ENCODE measurements at places on chromosomes 4 and X.

GRCh38 chrX:68492583-68492982, 6.3 kb upstream of the YIPF6 start:
- DNase-seq = no peak

- DNase-seq = no peak
Measured at GRCh38 chr4:118872181-118872580, 16.5 kb upstream of the SYNPO2 start.

DNA sequence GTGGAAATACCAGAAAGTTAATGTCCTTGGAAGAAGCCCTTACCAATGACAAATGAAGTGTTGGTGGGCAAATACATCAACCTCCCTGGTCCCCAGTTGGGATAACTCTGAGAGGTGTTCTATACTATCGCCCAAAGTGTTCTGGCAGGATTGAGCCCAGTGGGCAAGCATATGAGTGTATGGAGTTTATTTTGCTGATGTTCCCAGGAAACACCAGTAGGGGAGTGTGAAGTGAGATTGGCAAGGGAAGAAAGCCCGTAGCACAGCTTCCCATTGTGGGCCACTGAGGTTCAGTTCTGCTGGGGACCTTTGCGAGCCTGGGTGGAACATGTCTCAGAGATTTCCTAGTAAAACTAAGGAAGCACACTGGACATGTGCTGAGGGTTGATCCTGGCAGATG, 65.1 kb downstream of the ARHGAP6 start:
- DNase-seq = no peak

- no peak for DNase-seq
Measured at GRCh38 chrX:31590581-31591114, 518.8 kb upstream of the FTHL17 start.

DNA sequence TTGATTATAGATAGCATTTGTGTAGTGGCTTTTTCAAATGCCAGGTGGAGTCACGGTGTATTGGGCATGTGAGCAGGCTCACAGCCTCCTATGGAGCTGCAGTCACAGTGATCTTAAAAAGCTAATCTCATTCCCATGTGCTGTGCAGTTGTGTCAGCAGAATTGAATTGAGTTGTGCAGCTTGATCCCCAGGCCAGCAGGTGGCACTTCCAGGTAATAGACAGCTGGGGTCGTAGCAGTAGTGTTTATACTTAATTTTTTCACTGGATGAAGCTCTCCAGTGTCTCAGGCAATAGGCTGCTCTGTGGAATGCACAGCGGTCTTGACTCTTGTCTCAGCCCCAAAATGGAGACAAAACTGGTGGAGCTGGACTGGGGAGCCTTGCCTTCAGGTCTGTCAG, 1028.1 kb downstream of the SH3BGRL start:
- DNase-seq = no peak

DNA sequence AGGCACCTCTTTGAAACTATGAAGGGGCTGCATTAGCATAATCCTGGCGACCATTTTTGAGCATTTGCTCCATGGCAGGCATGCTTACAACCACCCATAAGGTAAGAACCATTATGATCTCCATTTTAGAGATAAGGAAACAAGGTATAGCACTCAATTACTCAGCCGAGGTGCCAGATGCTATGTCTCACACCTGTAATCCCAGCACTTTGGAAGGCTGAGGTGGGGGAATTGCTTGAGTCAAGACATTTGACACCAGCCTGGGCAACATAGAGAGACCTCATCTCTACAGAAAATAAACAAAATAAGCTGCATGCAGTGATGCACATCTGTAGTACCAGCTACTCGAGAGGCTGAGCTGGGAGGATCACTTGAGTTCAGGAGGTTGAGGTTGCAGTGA, 43.6 kb downstream of the TIGD4 start:
- no peak for DNase-seq

DNA sequence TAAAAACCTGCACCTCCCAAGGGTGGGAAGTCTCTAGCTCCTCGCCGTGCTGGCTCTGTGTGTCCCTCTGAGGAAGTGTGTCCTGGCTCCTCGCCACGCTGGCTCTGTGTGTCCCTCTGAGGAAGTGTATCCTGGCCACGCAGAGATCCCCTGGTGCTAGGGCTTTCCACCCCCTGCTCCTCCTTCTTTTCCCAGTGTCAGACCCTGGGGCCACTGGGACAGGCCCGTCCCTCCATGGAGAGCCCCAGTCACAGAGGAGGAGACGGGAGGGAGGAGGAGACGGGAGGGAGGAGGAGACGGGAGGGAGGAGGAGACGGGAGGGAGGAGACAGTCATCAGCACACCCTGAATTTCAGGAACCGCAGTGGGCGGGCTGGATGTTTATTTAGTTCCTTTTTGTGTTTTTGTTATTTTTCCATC, 53.8 kb upstream of the HGFAC start:
- no peak for DNase-seq

DNA sequence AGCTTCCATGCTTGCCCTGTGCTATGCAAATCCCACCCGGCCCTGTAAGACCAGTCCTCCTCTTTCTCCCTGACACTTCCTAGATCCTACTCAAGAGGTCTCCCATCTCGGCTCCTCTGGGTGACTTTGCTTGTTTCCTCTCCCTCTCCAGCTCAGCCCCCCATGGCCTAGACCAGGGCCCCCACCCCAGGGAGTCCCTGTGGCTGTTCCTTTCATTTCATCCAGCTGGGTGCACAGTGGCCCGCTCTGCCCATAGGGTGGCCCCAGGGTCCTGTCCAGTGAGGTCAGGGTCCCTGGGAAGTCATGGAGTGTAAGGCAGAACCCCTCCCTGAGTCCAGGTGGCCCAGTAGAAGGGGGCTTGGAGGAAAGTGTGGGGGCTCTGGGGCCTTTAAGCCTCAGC, 52.3 kb upstream of the NKX1-1 start:
- DNase-seq = no peak

GRCh38 chr4:18063079-18063478, 41.5 kb upstream of the LCORL start:
- DNase-seq = no peak

- DNase-seq = no peak
Measured at GRCh38 chrX:10482261-10482660, 138.1 kb downstream of the MID1 start.

DNA sequence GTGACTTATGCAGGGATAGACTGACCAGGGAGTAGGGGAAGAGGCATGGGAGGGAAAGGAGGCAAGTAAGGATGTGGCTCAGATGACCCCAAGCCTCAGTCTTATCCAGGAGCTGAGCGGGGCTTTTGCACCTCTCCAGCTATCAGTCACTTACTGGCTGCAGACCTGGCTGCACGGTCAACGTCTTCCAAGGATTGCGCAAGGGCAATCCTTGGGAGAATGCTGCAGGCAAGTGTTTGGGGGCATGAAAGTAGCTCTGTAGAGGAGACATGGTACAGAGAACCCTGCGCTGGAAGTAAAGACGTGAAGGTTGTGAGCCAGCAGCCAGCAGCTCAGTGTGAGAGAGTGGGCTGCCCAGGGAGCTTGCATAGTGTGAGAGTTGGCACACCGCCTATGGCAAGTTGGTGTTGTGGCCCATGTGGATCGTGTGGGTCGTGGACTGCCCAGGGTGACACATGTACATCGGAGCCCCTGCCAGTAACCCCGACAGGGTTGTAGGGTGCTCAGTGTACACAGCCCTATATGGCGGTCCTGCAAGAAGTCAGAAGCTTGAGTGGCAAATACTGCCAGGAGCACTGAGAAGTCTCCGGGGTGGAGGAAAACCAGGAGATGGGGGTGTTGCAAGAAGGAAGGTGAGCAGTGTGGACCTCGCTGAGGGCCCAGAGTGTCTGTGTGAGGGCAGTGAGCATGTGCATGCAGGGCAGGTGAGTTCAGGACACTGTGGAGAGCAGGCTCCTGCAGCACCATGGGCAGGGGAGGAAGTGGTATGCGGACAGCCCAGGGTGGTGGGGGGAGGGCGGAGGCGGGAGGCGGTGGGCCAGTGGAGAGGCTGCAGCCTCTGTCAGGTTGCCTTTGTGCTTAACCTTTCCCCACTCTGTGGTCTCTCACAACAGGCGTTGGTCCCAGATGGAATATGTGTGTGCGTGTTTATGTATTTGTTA, 50.9 kb downstream of the KIT start:
- DNase-seq = no peak

GRCh38 chr4:176191974-176192373, 3.4 kb downstream of the SPATA4 start:
- DNase-seq = no peak

DNA sequence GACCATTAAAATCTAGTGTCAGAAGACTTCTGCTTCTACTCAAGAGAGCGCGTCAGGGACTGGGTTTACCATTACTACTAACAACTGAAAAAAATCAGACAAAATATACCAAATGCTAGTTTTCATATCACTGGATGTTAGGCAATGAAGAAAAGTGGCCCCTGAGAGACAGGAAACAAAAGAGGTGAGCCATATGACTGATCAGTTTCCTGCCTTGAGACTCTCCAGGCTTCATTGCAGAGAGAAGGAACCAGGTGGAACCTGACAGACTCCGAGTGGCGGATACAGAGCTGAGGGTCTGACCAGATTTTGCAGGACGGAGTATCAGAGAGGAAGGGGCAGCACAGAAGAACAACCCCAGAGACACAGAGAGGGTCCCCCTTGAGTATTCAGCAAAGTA, 86.3 kb downstream of the C4orf51 start:
- no peak for DNase-seq

GRCh38 chr4:74368596-74368995, 3.7 kb downstream of the EREG start:
- no peak for DNase-seq

DNA sequence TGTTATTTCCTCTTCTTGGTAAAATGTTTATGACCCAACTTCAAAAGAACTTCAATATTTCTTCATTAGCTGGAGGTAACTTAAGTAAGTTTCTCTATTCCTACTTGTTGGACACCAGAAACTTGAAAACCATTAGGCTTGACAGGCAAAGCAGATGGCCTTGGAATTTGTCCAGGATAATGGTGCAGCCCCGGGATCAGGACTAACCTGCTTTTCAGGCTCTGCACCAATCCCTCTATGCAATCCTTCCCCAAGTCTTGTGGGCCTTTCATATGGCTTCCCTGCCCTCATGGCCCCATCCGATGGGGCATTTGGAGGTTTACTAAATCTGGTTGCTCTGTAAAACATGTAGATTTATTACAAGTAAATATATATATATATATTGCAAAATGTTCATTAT, 68.5 kb downstream of the SPINK2 start:
- no peak for DNase-seq

DNA sequence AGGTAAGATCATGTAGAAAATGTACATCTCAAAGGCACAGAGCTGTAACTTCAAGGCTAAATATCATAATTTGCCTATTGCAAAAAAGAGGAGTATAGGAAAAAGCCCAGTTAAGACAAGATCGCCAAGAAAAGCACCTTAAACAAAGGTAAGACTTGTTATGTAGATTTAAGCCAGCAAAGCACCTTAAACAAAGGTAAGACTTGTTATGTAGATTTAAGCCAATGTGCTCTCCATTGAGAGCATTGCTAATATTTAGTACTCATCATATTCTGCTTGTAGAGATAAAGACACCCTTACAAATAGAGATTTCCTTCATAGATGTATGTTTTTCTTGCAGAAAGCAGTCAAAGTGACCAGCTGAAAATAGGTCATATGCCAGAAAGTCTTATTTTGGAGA, 115.8 kb downstream of the ADAM29 start:
- no peak for DNase-seq

DNA sequence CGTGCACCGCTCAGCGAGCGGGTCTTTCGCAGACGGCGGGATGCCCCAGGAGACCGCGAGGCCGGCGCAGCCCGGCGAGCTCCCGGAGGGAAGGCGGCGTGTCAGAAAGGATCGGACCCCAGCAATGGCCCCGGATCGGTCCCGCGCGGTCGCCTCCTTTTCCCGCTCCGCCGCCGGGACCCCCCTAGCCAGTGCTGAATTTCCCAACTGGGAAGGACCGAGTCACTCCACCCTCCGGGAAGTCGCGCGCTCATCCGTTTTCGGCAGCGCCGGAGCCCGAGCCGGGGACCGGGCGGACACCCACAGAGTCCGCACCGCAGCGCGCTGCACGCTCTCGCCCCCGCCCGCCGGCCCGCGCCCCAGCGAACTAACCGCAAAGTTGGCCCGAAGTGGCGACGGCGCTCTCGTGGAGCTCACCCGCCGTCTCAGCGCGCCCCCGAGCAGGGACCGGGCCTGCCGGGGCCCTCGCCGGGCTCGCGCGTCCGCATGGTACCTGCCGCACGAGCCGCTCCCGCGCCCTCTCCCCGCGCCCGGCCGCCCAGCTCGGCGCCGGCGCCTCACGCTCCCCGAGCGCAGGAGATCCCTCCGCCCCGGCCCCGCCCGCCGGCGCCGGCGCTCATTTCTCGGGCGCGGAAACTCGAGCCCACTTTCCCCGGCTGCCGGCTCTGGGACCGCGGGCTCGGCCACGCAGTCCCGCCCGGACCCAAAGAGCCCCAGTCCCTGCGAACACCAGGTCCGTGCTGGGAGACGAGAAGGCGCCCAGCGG, at the start of gene FAT1:
Gene FAT1, minus strand, starts transcription at position 565 of the 766 bp plus-strand sequence. CDS start 14,029 bp downstream, outside the sequence.
- peak; percentile 68 for DNase-seq

GRCh38 chr4:858041-858481, 32.1 kb upstream of the CPLX1 start:
- DNase-seq = no peak

GRCh38 chrX:96761566-96761965, 76.9 kb downstream of the DIAPH2 start:
- DNase-seq = no peak

- no peak for DNase-seq
Measured at GRCh38 chrX:140389331-140389730, 115.5 kb downstream of the SOX3 start.

DNA sequence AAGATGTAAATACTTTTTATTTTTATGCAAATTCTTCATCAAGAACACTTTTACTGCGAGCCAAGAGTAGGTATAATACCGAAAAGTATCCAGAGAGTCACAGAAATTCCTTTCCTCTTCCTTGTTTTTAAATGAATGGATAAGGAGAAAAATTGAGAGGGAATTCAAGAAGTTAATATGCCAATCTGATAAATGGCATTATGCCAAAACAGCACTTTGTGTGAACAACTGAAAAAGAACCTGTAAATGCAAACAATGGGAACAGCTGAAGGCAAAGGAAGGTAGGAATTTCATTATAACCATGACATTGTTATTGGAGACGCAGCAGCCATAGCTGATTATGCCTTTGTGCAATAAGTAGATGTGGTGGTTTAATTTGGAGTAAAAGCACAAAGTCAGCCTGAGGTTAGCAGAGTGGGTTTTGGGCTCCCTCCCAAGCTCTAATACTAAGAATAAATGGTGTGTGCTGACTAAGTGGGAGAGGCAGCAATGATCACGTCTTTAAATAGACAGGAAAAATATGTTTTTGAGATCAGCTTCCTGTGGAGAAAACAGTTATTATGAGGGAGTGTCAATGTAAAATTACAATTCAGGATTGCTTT, 209.8 kb upstream of the NDST4 start:
- no peak for DNase-seq

Data from AG09319 (cell line).